Germinal center (tissue), 1 donor: ENCODE measurements at places on chromosomes 1 and 21.

- no peak for DNase-seq
Measured at GRCh38 chr1:76759171-76759860, 108.0 kb upstream of the ST6GALNAC5 start.

- no peak for DNase-seq
Measured at GRCh38 chr1:28314547-28314941, 14.3 kb upstream of the MED18 start.

GRCh38 chr1:162349635-162350330, 26.9 kb downstream of the SPATA46 start:
- DNase-seq, result no peak

DNA sequence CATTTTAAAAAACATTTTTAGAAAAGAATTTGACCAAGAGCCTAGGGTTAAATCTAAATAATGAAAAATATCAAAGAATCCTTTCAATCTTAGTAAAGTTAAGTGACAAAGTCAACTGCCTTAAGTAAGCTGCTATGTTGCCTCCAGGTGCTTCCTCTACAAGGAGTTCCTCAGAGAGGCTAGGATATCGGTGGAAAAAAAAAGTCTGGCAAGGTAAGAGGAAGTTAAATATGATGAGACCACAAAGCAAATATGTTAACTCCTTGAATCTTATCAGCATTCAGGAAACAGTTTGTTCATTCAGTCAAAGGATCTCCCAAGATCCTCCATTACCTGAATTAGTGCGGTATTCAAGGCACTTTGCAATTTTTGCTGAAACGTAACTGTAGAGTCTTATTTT, 563.5 kb downstream of the PTPRC start:
- DNase-seq, result no peak

GRCh38 chr1:17599291-17599953, 59.9 kb downstream of the ARHGEF10L start:
- DNase-seq, result no peak

- no peak for DNase-seq
Measured at GRCh38 chr1:109919303-109919702, 8.7 kb downstream of the CSF1 start.

DNA sequence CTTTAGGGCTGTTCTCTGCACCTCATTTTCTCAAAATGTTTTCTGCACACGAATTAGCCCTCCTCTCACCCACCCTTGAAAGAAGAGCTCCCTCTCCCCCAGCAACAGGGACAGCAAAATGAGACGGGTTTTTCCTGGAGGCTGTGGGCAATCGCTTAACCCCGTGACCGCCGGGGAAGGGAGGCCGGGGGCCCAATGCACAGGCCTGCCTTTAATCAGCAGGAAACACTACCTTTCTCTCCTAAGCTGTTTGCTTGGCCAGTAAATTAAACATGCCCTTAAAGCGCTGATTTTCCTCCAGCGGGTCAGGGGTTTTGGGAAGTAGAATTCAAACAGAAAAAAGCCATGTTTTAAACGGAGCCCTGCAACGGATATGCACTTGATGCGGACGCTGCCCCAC, 114.4 kb downstream of the PRDM16 start:
- DNase-seq, result no peak

GRCh38 chr1:66476774-66477173, 57.2 kb upstream of the SGIP1 start:
- DNase-seq, result no peak

DNA sequence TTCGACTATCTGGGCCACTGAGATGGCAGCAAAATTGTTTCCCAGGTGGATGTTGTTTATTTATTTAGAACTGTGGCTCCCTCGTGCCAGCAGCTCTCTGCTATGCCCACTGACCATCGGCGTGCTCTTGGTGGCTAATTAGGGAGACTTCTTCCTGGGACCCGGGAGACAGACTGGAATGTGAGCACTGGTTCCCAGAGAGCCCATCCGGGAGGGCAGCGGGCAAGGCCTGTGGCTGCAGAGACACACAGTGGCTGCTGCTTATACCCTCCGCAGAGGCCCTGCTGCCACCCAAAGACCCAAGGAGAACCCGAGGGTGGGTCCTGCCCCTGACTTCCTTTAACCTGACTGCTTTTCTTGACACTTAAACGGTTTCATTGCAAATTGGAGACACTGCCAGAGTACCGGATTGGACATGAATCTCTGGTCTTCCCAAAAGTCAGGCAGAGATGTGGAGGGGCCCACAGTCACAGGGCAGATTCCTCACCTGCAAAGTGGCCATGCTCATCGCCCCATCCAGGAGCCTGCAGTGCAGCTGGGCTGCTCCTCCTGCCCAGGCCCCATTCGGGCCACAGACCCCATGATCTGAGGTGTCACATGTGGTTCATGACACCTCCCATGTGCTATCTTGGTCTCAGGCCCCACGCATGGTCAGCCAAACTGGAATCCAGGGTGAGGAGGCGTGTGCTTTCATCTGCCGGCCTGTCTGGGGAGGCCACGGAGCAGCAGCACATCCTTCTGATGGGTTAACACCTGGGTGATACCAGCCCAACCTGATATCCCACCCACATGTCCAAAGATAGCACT, 5.7 kb upstream of the MATN1 start:
- no peak for DNase-seq

DNA sequence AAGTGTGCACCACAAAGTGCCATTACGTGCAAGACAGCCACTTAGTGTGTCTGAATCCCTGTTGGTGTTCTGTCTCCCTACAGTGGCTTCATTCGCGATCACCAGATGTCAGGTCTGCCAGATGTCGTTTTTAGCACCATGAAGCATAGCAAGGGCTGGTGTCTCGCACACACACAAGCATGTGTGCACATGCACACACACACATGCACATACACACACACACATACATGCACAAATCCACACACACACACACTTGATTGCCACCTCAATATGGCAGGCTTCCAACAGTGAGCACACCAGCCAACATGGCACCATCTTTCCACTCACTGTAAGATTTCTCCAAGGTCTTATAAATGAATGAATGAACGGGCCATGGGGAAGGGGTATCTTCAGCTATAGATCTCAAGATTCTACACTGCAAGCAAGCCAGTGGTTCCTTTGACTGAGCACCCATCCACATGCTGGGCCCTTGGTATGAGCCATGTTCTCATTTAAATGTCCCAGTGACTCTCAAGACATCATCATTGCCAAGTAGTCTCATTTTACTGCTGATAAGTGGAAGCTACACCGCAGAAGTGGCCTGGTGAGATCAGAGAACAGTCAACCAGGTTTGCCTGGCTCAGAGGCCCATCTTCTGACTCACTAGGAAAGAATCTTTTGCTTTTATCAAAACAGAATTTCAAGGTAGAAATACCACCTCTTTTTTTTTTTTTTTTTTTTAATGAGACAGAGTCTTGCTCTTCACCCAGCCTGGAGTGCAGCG, 84.9 kb downstream of the SIM2 start:
- no peak for DNase-seq

DNA sequence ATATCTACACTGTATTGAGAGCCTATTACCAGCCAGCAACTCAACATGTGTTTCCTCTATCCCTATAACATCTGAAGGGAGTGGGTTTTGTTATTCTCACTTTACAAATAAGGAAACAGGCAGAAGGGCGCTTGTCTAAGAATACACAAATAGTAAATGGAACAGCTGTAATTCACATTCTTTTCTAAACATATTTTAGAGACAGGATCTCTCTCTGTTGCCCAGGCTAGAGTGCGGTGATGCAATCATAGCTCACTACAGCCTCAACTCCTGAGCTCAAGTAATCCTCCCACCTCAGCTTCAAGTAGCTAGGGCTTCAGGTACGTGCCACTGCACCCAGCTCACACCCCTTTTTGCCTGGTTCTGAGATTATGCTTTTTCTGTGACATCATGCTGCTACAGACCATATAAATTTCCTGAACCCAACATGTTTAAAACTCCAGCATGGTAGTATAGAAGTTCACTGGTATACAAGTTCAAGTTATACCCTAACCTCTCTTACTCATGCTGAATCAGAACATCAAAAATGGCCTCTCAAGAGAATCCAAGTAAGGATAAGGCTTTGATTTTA, 8.6 kb upstream of the TACSTD2 start:
- DNase-seq, result no peak

- no peak for DNase-seq
Measured at GRCh38 chr21:45421071-45421845, 16.3 kb downstream of the COL18A1 start.

- DNase-seq, result peak; percentile 3
Measured at GRCh38 chr1:243848858-243849420, 1.1 kb downstream of the AKT3 start.

GRCh38 chr1:203210988-203211387, 18.5 kb downstream of the CHIT1 start:
- no peak for DNase-seq

DNA sequence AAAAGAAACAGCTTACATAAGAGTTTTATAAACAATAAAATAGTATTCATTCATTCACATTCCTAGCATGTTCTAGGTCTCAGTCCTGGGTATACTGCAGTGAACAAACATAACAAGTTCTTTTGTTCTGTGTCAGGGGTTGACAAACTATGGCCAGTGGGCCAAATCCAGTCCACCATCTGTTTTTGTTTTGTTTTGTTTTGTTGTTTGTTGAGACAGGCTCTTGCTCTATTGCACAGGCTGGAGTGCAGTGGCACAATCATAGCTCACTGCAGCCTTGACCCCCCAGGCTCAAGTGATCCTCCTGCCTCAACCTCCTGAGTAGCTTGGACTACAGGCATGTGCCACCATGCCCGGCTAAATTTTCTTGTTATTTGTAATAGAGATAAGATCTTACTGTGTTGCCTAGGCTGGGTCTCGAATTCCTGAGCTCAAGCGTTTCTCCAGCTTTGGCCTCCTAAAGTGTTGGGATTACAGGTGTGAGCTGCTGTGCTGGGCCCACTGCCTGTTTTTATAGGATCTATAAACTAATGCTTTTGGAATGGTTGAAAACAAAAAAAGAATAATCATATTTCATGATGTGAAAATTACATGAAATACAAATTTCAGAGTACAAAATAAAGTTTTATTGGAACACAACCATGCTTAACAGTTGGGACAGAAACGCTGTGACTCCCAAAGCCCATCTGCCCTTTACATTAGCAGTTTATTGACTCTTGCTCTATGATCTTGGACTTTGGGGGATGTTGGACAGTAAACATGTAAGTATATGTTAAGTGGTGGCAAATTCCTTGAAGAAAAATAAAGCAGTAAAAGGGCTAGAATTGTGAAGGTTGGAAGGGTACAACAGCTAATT, 17.9 kb downstream of the CAPZA1 start:
- DNase-seq, result no peak

GRCh38 chr1:185435696-185436379, 118.8 kb upstream of the IVNS1ABP start:
- no peak for DNase-seq

DNA sequence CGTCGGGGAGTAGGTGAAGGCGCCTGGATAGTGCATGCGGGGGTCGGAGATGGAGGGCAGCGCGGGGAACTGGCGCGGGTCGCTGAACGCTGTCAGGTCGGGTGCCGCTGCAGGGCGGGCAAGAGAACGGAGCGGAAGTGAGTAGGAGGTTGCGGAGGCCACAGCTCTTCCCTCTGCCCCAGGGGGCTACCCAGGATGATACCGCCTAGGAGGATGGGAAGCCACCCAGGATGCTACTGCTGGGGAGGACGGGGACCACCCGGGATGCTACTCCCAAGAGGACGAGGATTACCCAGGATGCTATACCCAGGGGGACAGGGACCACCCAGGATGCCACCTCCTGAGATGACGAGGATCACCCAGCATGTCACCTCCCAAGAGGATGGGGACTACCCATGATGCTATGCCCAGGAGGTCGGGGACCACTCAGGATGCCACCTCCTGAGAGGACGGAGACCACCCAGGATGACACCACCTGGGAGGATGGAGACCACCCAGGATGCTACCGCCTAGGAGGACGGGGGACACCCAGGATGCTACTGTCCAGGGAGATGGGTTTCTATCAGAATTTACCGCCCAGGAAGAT, 123.8 kb downstream of the CLIC6 start:
- no peak for DNase-seq

DNA sequence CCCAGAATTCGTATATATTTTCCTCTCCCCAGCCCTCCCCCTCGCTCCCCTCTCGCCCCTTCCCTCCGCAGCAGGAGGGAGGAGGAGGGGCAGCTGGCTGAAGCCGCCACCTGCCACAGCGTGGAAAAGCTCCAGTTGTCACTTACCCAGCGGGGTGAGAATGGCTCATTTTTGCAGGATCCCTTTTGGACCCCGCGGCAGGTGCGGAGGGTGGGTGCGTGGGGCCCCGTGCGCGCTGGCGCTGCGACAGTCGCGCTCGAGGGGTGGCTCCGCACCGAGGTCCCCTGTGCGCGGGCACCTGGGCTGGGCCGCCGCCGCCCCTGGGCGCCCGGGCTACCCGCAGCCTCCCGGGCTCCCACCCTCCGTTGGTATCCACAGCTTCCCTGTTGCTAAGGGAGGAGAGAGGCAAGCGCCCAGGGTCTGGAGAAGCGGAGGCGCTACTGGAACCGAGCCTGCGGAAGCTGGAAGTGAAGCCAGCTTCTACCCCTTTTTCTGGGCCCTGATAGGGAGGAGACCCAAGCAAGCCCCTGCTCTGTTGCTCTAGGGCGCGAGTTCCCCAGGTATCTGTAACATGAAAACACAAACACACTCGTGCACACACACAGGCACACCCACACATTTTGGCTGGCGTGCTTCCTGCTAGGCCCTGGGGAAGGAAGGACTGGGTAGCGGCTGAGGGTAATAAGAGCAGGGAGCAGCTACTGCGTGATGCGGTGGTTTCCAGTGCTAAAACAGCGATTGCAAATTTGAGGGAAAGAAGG, at the start of gene ERICH3:
Gene ERICH3, minus strand, starts transcription at position 442 of the 761 bp plus-strand sequence. Its CDS starts 273 bp downstream, at position 169.
- no peak for DNase-seq

- peak; percentile 32 for DNase-seq
Measured at GRCh38 chr1:112674986-112675727, 698 bp downstream of the MOV10 start.

DNA sequence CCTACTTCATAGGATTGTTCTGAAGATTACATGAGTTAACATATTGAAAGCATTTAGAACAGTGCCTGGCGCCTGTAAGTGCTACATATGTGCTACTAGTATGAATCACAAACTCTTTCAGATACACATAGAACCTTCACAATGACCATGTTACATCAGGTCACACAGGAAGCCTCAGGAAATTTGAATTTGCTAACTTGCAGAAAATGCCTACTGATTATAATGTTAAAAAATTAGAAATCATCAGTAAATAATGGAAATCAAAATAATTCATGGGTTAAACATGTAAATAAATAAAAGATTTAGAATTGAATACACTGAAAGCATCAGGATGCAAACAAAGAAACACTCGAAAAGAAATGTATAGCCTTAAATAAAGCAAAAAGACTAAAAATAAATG, 94.9 kb downstream of the SPAG17 start:
- no peak for DNase-seq

DNA sequence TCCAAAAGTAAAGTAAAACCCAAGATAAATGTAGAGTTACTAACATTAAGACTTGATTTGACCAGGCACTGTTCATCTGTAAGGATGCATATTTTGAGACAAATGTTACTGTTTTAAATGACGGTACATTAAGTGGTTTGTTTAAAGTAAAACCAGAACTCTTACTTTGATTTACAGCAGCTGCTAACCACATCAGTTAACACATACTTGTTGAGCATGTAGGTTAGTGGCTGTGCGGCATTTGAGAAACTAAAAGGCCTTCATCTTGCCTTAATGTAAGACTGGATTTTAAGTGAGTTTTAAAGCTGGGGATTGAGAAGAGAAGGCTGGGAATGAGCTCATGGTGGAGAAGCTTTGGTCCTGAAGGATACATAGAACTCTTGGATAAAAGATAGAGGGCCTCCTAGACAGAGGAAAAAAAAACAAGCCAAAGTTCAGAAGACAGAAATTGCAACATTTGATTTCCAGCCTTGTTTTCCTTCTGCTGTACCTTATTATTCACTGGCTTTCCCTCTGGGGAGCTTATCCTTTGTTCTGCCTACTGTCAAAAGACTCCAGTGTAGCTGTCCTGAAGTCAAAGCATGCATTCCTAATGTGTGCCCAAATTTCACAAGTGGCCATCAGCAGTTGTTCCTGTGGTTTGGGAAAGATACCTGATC, 66.6 kb downstream of the MTR start:
- no peak for DNase-seq
